ENCODE measurements at places on chromosomes 6 and 20. TPM values are rescaled to one million over a fixed set of nuclear protein-coding genes. Genes with fewer than 3 reads are reported as not detected.
A peak's percentile ranks its signal among the peaks of the same experiment; 100 is the strongest.

Gene OPN5
- total RNA-seq = not detected

Gene RAET1G
- total RNA-seq = not detected

Gene HMGCLL1
- total RNA-seq = 0.72 TPM

Gene RTF2
- total RNA-seq = 35.0 TPM

Gene ZNF334
- total RNA-seq = 1.7 TPM

- no peak for DNase-seq
- H3K36me3 ChIP-seq = no peaks in the 10 kb centered on the region
- peak within 1 kb of the TSS; percentile 85 for H3K27ac ChIP-seq
- H3K4me1 ChIP-seq = no peaks in the 10 kb centered on the region
- H3K27me3 ChIP-seq = no peaks in the 10 kb centered on the region
These were observed at the start of gene LTB for GRCh38 chr6:31582230-31582643. Gene LTB, minus strand, starts transcription at chr6:31582424. Its CDS starts 7 bp downstream, at chr6:31582417.

GRCh38 chr6:37516076-37516919 lies 16.6 kb upstream of the CCDC167 start:
- H3K4me1 ChIP-seq = no peaks in the 10 kb centered on the region
- H3K27ac ChIP-seq = peak overlapping the region; percentile 82
- DNase-seq = peak; percentile 89
- no peaks in the 10 kb centered on the region for H3K36me3 ChIP-seq
- H3K27me3 ChIP-seq = no peaks in the 10 kb centered on the region
- peak overlapping the region; percentile 17 for H3K4me3 ChIP-seq

GRCh38 chr6:30495993-30496392 lies 6.7 kb downstream of the HLA-E start:
- H3K27me3 ChIP-seq = no peaks in the 10 kb centered on the region
- no peak for DNase-seq
- H3K36me3 ChIP-seq = peaks cover 27% of the 10 kb centered on the region
- no peak overlapping the region for H3K4me3 ChIP-seq

- no peaks in the 10 kb centered on the region for H3K27me3 ChIP-seq
- H3K4me3 ChIP-seq = no peak overlapping the region
- no peak overlapping the region for H3K27ac ChIP-seq
- no peaks in the 10 kb centered on the region for H3K36me3 ChIP-seq
- no peak for DNase-seq
- H3K4me1 ChIP-seq = no peaks in the 10 kb centered on the region
These were observed 251.2 kb downstream of the TMEM242 start for GRCh38 chr6:157072128-157072527.

- no peaks in the 10 kb centered on the region for H3K4me1 ChIP-seq
- no peak overlapping the region for H3K4me3 ChIP-seq
- no peaks in the 10 kb centered on the region for H3K27me3 ChIP-seq
- H3K36me3 ChIP-seq = no peaks in the 10 kb centered on the region
- DNase-seq = no peak
- H3K27ac ChIP-seq = no peak overlapping the region
These were observed 2.8 kb downstream of the AFDN start for GRCh38 chr6:167829513-167829912.

DNA sequence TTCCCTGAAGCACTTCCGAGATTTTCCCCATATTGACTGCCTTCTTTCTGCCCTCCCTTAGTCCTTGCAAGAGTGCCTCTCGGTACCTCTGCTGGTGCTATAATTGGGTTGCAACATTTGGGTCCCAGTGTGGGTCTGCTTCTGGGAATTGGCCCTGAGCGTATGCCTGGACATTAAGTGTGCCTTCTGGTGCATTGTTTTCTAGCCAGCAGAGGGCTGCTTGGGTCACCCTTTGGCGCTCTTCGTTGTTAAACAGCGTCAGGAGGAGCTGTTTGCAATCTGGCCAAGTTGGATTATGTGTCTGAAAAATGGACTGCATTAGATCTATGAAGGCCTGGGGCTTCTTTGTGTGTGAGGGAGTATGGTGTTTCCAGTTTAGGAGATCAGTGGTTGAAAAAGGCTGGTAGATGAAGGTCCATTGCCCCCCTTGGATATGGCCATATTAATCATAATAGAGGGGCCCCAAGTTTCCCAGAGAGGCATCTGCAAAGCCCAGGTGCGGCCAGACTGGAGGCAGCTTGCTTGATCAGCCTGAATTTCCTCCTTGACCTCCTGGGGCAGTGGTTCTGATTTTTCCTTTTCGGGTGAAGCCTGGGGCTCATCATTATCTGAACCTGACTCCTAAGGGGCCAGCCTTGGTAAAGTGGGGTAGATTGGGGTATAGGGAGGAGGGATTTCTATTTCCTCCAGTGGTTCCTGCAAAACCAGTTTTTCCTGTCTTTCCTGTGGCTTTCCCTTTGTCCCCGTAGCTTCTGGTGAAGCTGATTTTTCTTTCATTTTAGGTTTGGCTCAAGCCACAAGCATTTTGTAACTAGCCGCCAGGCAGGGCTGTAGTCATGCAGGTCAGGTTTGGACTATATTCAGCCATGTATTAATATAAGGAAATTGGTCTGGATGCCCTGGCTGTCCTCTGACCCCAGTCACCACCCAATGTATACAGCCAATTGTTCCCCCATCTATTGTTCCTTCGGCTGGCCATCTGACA lies 85.4 kb upstream of the GPR6 start:
- no peak overlapping the region for H3K27ac ChIP-seq
- no peak for DNase-seq
- H3K27me3 ChIP-seq = no peaks in the 10 kb centered on the region
- H3K4me3 ChIP-seq = no peak overlapping the region
- H3K36me3 ChIP-seq = no peaks in the 10 kb centered on the region

GRCh38 chr20:63685269-63686026 lies 11.0 kb upstream of the TNFRSF6B start:
- no peak for DNase-seq
- no peaks in the 10 kb centered on the region for H3K27me3 ChIP-seq
- H3K36me3 ChIP-seq = no peaks in the 10 kb centered on the region

DNA sequence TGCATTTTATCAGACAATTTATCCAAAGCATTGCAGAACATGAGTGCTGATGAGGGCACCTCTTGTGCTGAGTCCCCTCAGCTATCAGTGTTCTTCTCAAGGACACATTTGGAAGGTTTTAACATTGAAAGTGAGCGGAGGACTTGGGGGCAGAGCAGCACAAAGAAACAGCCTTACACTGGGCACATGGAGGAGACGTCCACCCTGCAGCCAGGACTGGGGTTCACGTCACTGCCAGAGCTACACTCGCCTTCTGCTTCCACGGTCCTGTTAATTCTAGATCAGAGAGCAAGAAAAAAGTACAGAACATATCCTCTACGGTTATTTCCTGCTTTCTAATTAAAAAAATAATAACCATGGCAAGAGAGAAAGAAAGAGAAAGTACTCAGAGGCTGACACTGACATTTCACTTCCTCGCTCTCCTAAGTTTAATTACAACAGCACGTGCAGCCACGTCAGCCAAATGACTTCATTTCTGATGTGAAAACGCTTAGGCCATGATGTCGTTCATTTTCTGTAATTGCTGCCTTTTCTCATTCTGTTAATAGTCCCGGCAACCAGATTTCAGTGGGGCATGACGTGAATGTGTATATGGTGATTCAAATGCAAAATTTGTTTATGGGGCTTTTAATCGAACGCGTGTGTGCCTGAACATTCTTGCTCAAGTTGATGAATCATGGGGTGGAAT lies 5.1 kb downstream of the PRND start:
- no peaks in the 10 kb centered on the region for H3K36me3 ChIP-seq
- no peaks in the 10 kb centered on the region for H3K4me1 ChIP-seq
- DNase-seq = no peak
- no peaks in the 10 kb centered on the region for H3K27me3 ChIP-seq
- H3K4me3 ChIP-seq = no peak overlapping the region

DNA sequence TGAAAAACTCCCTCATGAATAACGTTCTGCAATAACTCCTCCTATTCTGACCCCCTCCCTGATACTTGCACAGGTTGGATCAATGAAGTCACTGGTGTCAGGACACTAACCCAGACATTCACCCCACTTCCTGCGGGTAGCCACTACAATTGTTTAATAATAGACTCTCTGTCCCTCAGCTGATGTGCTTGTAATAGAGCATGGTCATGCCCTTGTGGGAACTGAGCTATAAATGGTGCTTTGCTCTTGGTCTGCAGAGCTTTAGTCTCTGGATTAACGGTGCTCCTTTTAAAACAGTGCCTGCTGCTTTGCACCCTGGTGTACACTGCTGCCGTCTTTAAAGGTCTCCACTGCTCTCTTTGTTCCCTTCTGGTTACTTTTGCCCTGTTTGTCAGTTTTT lies 127.3 kb downstream of the BACH2 start:
- no peak overlapping the region for H3K4me3 ChIP-seq
- DNase-seq = no peak
- H3K27ac ChIP-seq = no peak overlapping the region
- no peaks in the 10 kb centered on the region for H3K36me3 ChIP-seq
- no peaks in the 10 kb centered on the region for H3K27me3 ChIP-seq
- peaks cover 13% of the 10 kb centered on the region for H3K4me1 ChIP-seq

GRCh38 chr20:56627122-56628014 lies 1.7 kb upstream of the TFAP2C start:
- no peak overlapping the region for H3K4me3 ChIP-seq
- no peaks in the 10 kb centered on the region for H3K36me3 ChIP-seq
- DNase-seq = no peak
- H3K27ac ChIP-seq = no peak overlapping the region
- H3K4me1 ChIP-seq = peaks cover 7% of the 10 kb centered on the region

DNA sequence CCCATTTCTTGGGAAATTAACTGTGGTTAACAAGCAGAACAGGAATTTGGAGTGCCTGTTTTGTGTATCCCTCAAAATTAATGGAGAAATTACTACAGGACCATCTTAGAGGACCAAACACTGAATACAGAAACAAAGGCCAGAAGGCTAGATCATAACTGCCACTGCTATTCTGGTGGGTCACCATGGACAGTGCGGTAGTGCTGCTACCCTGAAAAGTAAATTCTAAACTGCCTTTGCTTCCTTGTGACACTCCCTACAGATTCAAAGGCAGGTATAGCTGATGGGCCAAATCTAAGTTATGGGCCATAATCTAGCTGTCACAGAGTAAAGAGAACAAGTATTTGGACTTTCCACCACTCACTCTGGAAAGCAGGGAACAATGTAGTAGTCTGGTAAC lies 575.8 kb upstream of the ADGRB3 start:
- H3K27me3 ChIP-seq = no peaks in the 10 kb centered on the region
- H3K4me3 ChIP-seq = no peak overlapping the region
- H3K27ac ChIP-seq = no peak overlapping the region
- DNase-seq = no peak

GRCh38 chr6:160106010-160106409 lies 15.6 kb upstream of the SLC22A1 start:
- H3K36me3 ChIP-seq = no peaks in the 10 kb centered on the region
- peaks cover 11% of the 10 kb centered on the region for H3K4me1 ChIP-seq
- DNase-seq = no peak
- H3K27ac ChIP-seq = no peak overlapping the region
- H3K4me3 ChIP-seq = no peak overlapping the region

GRCh38 chr6:153781306-153781705 lies 257.7 kb upstream of the OPRM1 start:
- no peak overlapping the region for H3K27ac ChIP-seq
- no peaks in the 10 kb centered on the region for H3K4me1 ChIP-seq
- H3K27me3 ChIP-seq = no peaks in the 10 kb centered on the region
- no peak for DNase-seq
- no peak overlapping the region for H3K4me3 ChIP-seq

DNA sequence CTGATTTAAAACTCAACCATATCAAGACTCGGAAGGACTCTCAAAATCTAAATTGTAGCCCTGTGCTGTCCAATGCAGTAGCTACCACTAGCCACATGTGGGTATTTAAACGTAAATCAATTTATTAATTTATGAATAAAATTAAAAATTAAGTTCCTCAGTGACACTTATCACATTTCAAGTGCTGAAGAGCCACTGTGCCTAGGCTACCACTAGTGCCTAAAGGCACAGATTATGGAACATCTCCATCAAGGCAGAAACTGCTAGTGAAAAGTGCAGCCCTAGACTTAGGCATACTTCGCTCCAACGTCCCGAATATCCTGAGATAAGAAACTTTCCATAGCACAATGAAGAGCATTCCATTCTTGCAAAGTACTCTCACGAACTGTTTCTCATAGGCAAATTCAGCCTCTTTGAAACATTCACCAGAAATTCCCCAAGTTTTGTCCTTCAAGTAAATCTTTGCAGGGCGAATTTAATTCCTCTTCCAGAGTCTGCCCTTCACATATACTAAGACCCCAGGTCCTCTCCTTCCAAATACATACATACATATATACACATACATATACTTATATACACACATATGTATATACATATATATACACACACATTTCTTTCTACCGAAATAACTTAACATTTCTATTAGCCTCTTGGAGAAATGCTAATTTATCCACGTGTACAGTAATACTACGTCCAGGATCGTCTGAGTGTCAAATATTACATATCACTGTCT lies 1.3 kb downstream of the SUPT3H start:
- no peaks in the 10 kb centered on the region for H3K36me3 ChIP-seq
- peaks cover 6% of the 10 kb centered on the region for H3K4me1 ChIP-seq
- DNase-seq = no peak
- H3K27me3 ChIP-seq = no peaks in the 10 kb centered on the region
- H3K4me3 ChIP-seq = peak overlapping the region; percentile 83

DNA sequence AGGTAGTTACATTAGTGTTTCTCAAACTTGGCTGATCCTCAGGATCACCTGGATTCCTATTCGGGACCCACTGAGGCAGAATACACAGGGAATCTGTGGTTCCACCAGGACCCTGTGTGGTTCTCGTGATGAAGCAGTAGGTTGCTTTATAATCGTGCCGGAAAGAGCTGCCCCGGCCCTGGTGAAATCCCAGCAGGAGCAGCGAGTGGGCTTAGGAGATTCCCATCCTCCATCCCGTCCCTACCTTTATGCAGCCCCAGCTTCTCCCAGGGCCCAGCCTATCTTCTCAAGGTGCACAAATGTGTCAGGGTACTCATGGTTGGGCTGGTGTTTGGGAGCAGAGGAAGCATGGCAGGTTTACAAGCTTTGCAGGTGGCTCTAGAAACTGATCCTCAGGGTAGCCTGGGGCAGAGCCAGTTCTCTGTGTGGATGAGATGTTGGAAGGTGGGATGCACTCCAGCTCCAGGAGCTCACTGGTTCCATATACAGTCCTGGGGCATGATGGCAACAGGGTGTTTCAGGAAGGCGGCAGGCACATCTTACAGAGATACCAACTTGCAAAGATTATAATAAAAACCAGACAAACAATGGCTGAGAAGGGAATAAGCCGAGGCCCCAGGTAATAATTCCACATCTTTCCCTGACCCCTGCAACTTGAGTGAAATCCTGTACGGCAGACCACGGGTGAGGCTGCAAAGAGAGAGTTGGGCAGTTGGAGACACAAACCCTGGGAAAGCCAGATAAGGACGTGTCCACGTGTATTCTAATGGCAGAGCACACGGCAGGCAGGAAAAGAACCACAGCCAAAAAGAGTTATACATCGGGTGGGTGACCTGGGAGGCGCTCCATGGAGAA lies 5.9 kb downstream of the SLC22A1 start:
- peaks cover 28% of the 10 kb centered on the region for H3K36me3 ChIP-seq
- H3K4me3 ChIP-seq = no peak overlapping the region
- no peak for DNase-seq
- no peak overlapping the region for H3K27ac ChIP-seq

GRCh38 chr6:29946223-29947076 lies 4.1 kb downstream of the HLA-A start:
- DNase-seq = no peak
- H3K4me3 ChIP-seq = no peak overlapping the region
- no peaks in the 10 kb centered on the region for H3K4me1 ChIP-seq
- H3K27ac ChIP-seq = no peak overlapping the region
- no peaks in the 10 kb centered on the region for H3K36me3 ChIP-seq
- no peaks in the 10 kb centered on the region for H3K27me3 ChIP-seq

GRCh38 chr20:44071526-44072111 lies 115.4 kb downstream of the JPH2 start:
- H3K27ac ChIP-seq = no peak overlapping the region
- H3K36me3 ChIP-seq = no peaks in the 10 kb centered on the region
- no peaks in the 10 kb centered on the region for H3K4me1 ChIP-seq
- no peak for DNase-seq
- no peak overlapping the region for H3K4me3 ChIP-seq
- H3K27me3 ChIP-seq = no peaks in the 10 kb centered on the region

All from right lobe of liver (tissue), 6 donors.